HEK293T (cell line): ENCODE measurements at places on chromosomes 6 and 20.

DNA sequence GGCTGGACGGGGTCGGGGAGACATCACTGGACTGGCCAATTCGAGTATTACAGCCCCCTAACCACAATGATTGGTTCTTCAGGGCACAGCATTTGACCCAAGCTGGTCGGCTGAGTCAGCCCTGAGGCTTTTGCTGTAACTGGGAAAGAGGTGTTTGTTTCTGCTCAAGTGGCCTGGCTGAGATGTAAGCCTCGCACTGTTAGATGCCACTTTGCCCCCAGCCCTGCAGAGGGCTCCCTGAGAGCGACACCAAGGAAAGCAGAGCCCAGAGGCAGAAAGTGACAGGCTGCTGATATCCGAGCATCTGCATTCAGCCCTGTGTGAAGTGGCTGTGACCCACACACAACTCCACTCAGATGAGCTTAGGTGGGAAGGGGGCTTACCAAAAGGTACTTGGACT is 19.4 kb downstream of the ERGIC3 start:
- peak; percentile 45 for DNase-seq

- DNase-seq = no peak
Measured at GRCh38 chr6:17673543-17674254, 33.0 kb downstream of the NUP153 start.

- DNase-seq = no peak
Measured at GRCh38 chr6:113385020-113385431, 472.1 kb upstream of the MARCKS start.

GRCh38 chr20:671252-672030 is 4.2 kb downstream of the SCRT2 start:
- DNase-seq = no peak

GRCh38 chr6:136914947-136915346 is 7.2 kb upstream of the SLC35D3 start:
- DNase-seq = no peak

DNA sequence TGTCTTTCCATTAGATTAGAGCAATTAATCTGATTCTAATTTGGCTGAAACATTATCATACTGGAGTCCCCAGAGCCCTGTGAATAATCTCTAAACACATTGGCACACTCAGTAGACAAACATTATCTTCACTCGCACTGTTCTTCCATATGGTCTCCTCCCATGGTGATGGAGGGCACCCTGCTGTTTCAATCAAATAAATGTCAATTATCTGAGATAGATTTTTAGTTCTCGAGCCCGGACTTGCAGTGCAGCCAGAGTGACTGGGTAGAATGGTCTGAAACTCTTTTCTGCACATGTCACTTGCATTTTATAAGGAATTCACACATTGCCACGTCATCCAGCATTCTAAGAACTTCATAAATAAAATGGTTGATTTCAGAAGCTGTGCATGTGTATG is 90.6 kb upstream of the MAP3K7 start:
- DNase-seq = peak; percentile 53

DNA sequence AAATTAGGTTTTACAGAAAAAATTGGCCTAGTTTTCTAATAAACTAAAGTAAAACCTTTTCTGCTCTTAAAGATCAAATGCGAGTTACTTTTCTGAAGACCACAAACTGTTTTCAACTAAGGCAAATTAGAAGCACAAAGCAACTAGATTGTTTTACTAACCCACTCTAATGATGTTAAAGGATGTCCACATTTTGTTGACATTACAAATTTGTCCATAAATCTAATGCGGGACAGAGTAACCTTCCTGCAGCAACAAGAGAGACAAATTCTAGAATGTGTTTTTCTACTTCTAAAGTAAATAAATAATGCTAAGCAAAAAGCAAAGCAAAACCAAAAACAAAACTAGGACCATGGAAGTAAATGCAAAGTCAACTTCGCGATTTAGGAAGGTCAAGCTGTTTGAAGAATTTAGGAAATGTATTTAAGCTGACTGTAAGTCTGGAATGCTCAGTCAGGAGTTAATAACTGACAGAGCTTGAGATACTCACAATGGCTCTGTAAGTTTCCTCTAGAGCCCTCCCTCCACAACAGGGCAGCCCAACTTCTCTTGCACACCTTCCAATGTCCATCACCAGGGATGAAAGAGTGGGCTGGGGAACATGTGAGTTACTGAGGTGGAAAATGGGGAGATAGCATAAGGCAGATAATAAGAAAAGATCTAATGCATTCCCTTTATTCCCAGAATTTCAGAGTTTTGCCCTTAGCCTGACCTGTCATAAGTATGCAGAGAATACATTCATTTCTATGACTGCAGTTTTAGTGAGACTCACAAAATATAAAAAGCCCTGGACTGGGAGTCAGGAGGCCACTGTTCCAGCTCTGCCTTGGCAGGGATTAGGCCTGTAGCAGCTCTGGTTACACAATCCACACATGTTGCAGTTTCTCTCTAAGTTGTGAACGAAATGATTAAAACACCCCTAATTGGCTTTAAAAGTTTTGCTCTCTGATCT is 158.8 kb downstream of the FOXA2 start:
- no peak for DNase-seq

GRCh38 chr6:163862701-163863100 is 448.2 kb downstream of the QKI start:
- DNase-seq = no peak

DNA sequence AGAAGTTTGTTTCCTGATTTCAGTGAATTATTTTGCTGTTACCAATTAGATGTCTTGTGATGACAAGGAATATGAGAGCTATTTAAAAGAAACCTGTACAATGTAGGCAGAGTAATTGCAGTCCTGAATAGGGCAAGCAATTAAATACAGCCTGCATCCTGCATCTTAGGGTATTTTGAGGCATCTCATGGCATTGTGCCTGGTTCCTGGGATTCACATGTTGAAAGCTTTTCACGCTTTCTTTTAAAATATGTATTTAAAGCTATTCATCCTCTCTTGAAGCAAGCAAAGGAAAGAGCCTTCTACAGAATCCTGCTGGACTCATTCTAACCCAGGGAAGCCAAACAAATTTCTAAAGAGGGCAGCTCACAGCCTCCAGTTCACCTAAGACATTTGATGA is 4.7 kb upstream of the RRAGD start:
- no peak for DNase-seq
